ENCODE measurements at places on chromosomes 3 and 15.
A peak's percentile ranks its signal among the peaks of the same experiment; 100 is the strongest.

DNA sequence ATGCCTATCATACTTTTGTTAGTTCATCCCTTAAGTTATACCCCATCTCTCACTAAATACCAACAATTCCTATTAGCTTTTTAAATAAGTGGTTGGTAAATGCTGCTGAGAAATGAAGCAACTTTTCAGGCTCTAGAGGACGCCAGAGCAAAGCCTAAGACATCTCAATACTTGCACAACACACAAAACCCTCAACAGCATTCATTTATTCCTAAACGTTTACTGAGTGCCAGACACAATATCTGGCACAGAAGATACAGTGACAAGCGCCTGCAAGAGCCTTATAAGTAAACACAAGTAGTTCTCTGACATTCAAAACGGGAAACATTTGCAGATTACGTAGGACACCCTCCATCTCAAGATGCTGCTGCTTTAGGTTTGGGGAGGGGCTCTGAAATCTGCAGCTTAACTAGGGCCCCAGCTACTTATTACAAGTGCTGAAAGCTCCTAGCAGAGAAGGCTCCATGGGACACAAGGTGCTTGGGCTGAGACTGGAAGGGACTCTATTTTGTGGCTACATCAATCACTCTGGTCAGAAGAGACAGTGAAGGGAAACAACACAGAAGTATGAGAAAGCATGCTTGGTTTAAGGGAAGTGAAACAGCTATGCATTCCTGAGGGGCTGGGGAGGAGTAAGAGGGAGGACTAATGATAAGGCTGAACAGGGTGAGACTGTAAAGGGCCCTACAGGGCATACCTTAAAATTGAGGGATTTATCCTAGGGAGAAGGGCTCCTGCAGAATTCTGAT, 311.3 kb downstream of the PLCL2 start:
- peak; percentile 13 for DNase-seq

GRCh38 chr3:133629146-133629545, 32.6 kb downstream of the TOPBP1 start:
- DNase-seq: no peak

GRCh38 chr15:74540761-74541493, at the start of gene ARID3B:
TSS of gene ARID3B (plus strand) at chr15:74541220. CDS start at chr15:74543937, 2,717 bp downstream.
- DNase-seq: peak; percentile 88

DNA sequence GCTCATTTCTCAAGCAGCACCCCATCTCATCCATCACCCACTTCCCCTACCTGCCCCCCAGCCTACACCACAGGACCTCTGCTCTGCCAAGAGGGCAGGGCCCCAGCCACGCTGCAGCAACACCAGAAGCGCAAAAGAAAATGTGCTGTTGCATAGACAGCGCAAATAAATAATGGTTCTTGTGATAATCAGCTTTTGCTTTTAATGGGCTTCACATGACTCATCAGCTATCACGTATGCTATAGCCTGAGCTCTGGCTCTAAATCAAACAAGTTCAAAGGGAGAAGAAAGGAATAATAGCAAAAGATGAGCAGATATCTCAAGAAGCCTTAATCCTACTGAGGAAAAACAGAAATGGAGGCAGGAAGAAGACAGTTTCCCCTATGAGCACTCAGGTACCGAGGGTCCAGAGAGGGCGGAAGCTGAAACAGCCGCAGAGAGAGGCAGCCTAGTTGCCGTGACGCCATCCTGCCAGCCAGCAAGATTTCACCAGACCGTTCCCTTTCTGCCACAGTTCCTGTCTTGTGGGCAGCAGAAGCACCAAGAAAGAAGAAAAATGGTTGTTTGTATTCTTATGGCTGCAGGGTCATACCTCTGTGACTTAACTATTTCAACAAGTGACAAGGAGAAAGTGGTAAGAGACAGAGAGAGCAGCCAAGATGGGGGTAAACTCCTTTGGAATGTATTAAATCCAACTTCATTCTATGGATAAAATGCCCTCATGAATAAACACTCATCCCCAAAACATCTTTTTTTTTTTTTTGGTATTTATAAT, 22.0 kb downstream of the RAB27A start:
- DNase-seq: peak; percentile 65

GRCh38 chr3:112470788-112471187, 28.5 kb downstream of the BTLA start:
- no peak for DNase-seq

DNA sequence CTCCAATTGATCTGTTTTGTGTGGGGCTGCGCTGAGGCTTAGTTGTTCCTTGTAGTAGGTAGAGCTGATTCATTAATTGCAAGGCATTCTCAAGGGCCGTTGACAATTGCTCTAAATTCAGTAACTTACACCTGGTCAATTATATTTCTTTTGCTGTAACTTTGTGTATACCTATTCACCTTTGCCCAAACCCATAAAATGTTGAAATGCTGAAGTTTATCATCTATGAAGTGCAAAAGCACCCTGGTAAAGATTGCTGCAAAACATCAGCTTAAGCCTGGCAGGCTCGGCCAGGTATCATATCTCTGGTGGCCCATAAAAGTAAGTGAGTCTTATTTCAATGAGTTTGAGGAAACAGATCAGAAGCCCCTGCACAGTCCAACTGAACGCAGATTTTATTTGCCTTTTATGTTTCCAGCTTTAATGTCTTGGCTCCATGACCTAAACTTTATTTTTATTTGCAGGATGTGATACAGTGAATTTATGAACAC, 203.6 kb upstream of the SLCO3A1 start:
- DNase-seq: no peak
